CD4-positive, alpha-beta T cell treated with Interleukin-12 subunit alpha and Interleukin-12 subunit beta, for 1 hour (primary cell): ENCODE measurements at places on chromosomes 12 and 14.

- no peak for DNase-seq
Measured at GRCh38 chr14:55336162-55336561, 64.9 kb downstream of the FBXO34 start.

GRCh38 chr14:77554207-77554606, 55.6 kb upstream of the ISM2 start:
- no peak for DNase-seq

GRCh38 chr12:111248236-111249017, 120.5 kb downstream of the PHETA1 start:
- DNase-seq: no peak

DNA sequence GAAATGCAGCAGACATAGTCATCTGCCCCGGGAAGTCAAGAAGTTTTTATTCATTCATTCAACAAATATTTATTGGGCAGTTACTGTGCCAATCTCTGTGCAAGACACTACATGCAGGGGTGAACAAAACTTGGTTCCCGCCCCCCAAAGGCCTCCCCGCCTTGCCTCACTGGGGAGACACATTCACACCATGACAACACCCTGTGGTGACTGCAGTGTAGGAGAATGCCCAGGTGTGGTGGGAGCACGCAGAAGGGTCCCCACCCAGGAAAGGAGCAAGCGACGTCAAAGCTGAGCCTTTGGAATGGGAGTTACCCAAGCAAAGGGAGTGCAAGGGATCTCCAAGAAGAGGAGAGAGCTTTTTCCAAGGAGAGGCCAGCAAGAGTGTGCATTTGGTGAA, 1.6 kb upstream of the AQP6 start:
- DNase-seq: no peak

DNA sequence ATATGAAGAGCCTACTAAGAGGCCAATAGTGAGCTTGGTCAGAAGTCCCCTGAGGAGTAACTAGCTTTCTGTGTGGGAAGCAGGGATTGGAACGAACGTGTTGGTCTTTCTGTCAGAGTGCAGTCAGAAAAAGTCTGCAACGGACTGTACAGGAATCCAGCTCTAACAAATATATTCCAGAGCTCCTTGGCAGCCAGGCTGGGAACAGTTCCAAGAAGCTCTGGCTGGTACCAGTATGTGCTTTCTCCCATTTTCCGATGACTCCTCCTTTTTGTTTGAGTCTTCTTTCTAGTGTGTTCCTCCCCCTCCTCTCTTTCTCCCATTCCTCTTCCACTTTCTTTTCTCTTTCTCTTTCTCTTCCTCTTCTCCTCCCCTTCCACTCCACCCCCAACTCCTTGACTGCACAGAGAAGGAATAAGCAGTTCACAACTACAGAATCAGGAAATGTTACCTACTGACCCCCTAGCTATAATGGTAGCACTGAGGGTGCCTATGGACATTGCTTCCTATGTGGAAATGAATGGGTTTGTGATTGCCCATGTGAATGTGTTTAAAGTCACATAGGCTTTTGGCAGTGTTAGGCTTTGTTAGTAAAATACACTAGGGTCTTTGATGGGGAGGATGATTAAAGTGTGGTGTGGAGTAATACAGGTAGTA, 59.9 kb downstream of the TTLL5 start:
- DNase-seq: no peak

DNA sequence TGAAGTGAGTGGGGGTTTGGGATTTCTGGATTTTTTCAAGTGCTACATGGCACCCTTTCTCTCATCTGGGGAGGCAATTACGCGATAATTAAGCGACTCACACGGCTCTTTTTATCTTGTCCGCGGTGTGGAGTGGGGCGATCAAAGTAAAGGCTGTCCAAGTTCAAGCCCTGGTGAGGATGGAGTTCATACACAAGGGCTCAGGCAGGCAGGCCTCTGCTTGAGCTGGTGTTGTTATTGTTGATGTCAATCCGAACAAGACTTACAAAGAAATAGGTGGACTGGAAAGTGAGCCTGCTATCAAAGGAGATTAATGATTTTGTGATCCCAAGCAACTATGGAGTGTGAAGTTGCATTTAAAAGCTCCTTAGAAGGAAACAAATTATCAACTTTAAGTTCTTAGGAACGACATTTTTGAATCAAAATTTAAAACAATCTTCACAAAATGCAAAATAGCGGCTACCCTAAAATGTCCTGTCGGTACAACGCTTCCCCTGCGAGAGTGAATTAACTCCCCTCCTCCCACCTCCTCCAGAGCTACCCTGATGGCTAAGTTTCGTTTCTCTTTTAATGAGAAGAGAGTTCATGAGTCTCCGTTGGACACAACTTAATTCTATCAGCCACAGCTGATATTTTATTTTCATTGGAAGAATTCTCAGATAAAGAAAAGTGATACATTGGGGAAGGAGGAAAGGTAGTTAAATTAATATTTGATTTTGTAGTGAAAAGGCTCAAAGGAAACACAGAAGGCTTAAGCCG, 5.9 kb downstream of the FOXA1 start:
- no peak for DNase-seq

- DNase-seq: no peak
Measured at GRCh38 chr14:90911121-90911520, 94.9 kb upstream of the TTC7B start.

DNA sequence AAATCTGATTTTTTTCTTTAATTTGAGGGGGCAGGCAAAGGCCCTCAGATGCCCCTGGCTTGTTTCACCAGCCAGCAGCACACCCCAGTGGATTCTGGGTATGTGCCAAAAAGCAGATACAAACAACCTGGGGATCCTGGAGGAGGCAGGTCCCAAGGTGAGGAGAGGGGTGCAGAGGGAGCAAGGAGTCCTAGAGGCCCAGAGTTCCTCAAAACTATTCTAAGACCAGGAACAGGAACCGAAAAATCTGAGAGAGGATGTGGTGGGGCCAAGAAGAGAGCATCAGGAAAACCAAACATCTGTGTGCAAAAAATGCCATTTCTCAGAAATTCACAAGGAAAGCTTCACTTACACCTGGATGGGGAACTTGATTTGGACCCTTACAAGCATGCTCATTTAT, 8.2 kb downstream of the KCNA5 start:
- DNase-seq: no peak

DNA sequence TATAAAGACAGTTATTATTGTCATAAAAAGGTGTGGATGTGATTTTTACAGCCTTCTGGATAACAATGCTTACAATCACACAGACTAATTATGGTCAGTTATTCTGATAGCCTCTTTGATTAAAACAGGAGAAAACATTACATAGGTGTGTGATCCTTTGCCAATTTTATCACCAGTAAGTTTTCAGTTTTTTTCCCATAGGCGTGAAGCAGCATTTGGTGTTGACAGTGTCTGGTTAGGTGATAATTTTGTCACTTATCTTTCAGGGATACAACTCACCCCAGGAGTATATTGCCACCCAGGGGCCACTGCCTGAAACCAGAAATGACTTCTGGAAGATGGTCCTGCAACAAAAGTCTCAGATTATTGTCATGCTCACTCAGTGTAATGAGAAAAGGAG, 208.8 kb downstream of the EPS8 start:
- peak; percentile 33 for DNase-seq

DNA sequence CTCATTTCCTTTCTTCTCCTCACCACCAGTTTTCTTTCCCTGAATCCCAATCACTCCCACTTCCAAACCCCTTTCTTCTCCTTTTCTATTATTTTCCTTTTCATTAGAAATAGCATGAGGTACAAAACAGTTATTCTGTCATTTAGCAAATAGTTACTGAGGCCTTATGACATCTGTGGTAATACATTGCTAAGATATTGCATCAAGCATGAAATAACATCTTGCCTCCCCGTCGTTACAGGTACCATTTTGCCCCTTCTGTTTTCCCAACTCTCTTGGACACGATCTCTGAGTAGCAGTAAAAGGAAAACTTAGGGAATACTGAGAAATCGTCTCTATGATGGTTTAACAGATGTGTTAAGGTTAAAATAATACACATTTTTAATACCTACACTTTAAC, 175.8 kb upstream of the SOX5 start:
- no peak for DNase-seq

DNA sequence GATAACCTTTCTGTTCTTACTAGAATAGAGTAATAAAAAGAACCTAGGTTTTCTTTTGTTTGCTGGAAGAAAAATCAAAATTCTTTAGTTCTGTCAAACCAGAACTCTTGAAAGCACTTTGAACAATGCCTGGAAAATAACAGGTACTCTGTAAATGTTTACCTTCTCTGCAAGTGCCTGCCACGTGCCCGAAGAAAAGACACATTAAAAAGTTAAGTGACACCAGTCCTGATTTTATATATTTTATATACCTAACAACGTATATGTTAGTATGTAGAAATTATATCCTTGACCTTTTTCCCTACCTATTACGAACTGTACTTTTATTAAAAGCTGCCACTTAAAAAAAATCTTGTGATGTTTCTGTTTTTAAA, 976 bp downstream of the THAP2 start:
- no peak for DNase-seq

GRCh38 chr12:11593013-11593412, 56.5 kb upstream of the ETV6 start:
- DNase-seq: no peak

GRCh38 chr14:69696633-69697557, 70.0 kb upstream of the SRSF5 start:
- DNase-seq: peak; percentile 42

- DNase-seq: no peak
Measured at GRCh38 chr12:6567112-6567670, 900 bp downstream of the NOP2 start.

- DNase-seq: no peak
Measured at GRCh38 chr12:130480887-130481286, 143.2 kb downstream of the PIWIL1 start.

- DNase-seq: no peak
Measured at GRCh38 chr12:54039417-54040147, 6.7 kb downstream of the HOXC5 start.

DNA sequence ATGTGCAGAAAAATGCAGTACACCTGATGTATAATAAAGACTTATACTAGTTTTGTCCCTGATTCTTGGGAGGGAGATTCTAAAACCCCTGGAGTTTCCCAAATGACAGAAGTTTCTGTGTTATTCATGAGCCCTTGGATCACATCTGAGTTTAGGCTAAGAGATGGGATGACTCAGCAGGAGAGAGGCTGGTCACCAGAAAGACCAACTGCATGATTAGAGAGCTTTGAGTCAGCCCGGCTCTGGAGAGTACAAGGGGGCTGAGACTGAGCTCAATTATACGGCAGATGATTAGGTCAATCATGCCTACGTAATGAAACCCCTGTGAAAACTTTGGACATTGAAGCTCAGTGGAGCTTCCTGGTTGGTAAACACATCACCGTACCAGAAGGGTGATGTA, 174.2 kb downstream of the SSPN start:
- no peak for DNase-seq

GRCh38 chr12:69698769-69699540, at the start of gene BEST3:
Gene BEST3, minus strand, starts transcription at chr12:69699303. Its CDS starts 1,505 bp downstream, at chr12:69697798.
- no peak for DNase-seq

- no peak for DNase-seq
Measured at GRCh38 chr14:94267352-94267751, 25.7 kb downstream of the SERPINA10 start.

DNA sequence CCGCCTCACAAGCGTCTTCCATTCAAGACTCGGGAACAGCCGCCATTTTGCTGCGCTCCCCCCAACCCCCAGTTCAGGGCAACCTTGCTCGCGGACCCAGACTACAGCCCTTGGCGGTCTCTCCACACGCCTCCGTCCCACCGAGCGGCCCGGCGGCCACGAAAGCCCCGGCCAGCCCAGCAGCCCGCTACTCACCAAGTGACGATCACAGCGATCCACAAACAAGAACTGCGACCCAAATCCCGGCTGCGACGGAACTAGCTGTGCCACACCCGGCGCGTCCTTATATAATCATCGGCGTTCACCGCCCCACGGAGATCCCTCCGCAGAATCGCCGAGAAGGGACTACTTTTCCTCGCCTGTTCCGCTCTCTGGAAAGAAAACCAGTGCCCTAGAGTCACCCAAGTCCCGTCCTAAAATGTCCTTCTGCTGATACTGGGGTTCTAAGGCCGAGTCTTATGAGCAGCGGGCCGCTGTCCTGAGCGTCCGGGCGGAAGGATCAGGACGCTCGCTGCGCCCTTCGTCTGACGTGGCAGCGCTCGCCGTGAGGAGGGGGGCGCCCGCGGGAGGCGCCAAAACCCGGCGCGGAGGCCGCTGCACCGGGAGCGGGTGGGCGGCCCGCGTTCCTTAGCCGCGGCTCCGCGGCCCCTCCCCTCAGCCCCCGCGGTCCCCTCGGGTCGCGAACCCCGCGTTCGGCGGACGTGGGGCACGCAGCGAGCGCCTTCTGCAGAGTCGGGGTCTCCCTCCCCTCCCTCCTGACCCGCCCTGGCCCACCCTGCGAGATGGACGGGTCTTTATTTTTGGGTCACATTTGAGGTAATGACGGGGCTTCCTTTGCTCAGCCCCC, at the start of gene UBC:
UBC (minus strand) TSS at position 259 of the 847 bp plus-strand sequence. CDS start 879 bp downstream, outside the sequence.
- peak; percentile 93 for DNase-seq

GRCh38 chr12:98002887-98003493, 512.4 kb upstream of the TMPO start:
- DNase-seq: peak; percentile 2

- no peak for DNase-seq
Measured at GRCh38 chr14:67963545-67963944, 144.0 kb downstream of the RAD51B start.

GRCh38 chr14:103561381-103562178, 877 bp downstream of the BAG5 start:
- peak; percentile 51 for DNase-seq

DNA sequence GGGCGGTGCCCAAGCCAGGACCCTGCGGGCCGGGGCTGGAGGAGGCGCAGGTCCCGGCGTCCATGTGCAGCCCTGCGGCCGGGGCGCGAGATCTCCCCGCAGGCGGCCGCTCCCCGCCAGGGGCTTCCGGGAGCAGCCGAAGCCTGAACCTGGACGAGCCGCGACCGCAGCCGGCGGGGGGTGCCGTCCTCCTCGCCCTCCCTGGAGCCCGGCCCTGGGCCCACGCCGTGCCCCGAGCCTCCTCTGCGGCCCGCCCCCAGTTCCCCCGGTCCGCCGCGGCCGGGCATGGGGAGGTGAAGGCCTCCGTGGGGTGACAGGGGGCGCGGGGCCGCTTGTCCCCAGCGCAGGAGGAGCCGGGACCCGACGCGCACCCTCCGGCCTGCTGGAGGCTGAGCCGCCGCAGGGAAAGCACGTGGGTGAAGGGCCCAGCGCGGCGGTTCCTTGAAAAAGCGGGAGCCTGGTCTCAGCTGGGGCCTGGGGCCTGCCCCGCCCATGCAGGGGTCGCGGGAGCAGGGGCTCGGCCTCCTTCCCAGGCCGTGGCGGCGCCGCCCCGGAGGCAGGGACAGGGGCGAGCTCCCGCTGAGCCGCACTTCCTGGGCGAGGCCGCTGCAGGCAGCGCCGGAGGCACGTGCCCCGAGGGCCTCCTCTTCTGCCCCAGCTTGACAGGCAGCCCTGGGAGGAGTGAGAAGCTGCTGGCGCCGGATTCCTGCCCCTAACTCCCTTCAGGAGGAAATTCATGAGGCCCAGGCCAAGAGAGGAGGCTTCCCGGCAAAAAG, 55.6 kb upstream of the PPP2R5C start:
- peak; percentile 72 for DNase-seq

DNA sequence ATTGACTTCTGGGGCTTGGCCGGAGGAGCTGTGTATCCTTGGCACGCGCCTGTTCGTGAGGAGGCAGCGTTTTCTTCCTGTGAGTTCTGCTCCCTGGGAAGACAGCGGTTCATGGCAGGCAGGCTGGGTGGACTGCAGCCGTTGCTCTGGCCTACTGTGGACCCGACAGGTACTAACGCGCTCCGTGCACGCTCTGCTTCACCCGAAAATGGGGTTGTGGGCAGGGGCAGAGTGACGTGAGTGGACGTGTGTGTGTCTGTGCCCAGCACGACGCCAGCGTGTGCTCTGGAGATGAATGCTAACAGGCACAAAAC, 179.1 kb downstream of the KIF26A start:
- DNase-seq: no peak

GRCh38 chr12:100503228-100503628, 29.6 kb downstream of the NR1H4 start:
- no peak for DNase-seq

- DNase-seq: no peak
Measured at GRCh38 chr12:64840119-64840518, 15.7 kb downstream of the TBC1D30 start.
